ENCODE measurements at places on chromosomes 11 and 22.

DNA sequence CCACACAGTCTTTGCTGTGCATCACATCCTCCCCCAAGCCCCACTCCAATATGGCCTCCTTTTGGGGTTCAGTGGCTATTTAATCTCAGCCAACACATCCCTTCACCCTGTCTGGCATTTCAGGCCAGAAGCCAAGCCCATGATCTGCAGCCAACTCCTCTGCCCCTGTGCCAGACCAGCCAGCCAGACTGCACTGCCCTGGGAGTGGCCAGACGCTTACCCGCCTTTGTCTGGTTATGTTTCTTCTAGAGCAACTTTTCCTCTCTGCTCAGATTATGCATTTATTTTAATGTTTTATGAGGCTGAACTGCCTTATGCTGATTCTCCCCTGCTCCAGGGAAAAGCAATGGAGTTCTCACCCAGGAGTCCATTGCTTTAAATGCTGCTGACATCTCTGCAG, 206.7 kb upstream of the TBCEL start:
- DNase-seq: no peak

GRCh38 chr11:134950692-134951304, 538.8 kb upstream of the B3GAT1 start:
- no peak for DNase-seq

GRCh38 chr11:1782831-1783724, 19.4 kb upstream of the CTSD start:
- no peak for DNase-seq

GRCh38 chr11:73637012-73637411, 9.4 kb upstream of the PLEKHB1 start:
- no peak for DNase-seq

Data from HS-5 (cell line).